ENCODE measurements at places on chromosomes 11 and 22.

GRCh38 chr11:60700689-60701468, 1.5 kb downstream of the MS4A8 start:
- no peak for DNase-seq

DNA sequence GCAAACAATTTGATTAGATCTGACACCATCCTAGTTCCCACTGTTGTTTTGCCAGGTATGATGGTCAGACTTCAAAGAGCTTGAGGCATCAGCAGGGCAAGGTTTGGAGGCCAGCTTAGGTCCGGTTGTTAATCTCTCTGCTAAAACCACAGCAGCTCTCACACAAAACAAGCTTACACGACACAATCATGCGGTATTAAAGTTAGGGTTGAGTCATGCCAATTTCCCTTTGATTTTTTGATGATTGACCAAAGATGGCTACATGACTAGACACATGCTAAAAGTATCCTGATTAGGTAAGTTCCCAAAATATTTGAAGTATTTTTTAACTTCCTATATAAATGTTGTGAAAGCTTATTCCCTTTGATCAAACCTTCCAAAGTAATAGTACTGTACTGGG, 145.9 kb downstream of the ELP4 start:
- DNase-seq = no peak

GRCh38 chr11:88827018-88827676, 238.6 kb downstream of the GRM5 start:
- DNase-seq = no peak

DNA sequence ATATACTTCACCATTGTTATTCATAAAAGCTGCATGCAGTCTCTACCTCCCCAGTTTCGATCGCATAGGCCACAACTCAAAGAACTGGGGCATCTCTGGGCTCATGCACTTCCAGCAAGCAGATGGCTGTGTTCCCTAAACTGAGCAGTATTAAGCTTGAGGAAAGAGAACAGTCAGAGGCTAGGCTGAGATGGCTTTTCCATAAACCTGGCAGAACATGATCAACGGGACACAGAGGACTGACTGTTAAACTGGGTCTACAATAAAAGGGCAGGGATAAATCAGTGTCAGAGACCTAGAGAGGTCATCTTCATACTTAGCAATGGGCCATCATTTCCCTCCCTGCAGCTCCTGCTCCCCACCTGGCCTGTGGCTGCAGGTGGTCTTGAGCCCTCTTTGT, 171.0 kb upstream of the NECTIN1 start:
- no peak for DNase-seq

- no peak for DNase-seq
Observed at GRCh38 chr22:37098976-37099591, 10.4 kb downstream of the TMPRSS6 start.

- no peak for DNase-seq
Observed at GRCh38 chr11:11027288-11027687, 169.4 kb upstream of the ZBED5 start.

- no peak for DNase-seq
Observed at GRCh38 chr22:38759005-38759404, 3.2 kb upstream of the SUN2 start.
